Central memory CD4-positive, alpha-beta T cell (primary cell): ENCODE measurements at places on chromosomes 16 and 17.
A peak's percentile ranks its signal among the peaks of the same experiment; 100 is the strongest.

- no peak for DNase-seq
These were observed 33.9 kb downstream of the BAHCC1 start for GRCh38 chr17:81428948-81429774.

GRCh38 chr17:17141860-17142552 is 64.1 kb downstream of the PLD6 start:
- peak; percentile 47 for DNase-seq

DNA sequence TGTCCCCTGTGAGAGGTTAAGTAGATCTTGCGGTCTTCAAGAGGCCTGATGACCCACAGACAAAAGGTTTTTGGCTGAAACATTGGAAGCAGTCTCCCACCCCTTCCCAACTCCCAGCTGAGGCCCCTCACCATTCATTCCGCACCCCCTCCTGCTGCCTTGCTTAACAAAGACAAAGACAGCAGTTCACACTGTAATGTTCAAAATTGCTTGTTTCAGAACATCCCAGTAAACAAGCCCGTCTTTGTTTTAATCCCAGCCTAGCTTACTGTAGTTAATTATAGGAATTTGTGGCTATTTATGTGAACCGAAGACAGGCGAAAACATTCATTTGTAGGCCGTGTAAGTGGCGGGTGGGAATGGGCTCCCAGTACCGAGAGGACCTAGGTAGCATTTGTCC is 55.7 kb downstream of the IRX5 start:
- DNase-seq, result no peak

GRCh38 chr16:20874088-20874581 is 26.0 kb downstream of the DCUN1D3 start:
- no peak for DNase-seq
